ENCODE measurements at places on chromosomes 5 and 9. TPM values are rescaled to one million over a fixed set of nuclear protein-coding genes. Genes with fewer than 3 reads are reported as not detected.

Gene CDKN2B-AS1
- total RNA-seq, result 4.4 TPM

GRCh38 chr9:129174724-129175514, 3.1 kb downstream of the IER5L start:
- DNase-seq, result peak; percentile 42

DNA sequence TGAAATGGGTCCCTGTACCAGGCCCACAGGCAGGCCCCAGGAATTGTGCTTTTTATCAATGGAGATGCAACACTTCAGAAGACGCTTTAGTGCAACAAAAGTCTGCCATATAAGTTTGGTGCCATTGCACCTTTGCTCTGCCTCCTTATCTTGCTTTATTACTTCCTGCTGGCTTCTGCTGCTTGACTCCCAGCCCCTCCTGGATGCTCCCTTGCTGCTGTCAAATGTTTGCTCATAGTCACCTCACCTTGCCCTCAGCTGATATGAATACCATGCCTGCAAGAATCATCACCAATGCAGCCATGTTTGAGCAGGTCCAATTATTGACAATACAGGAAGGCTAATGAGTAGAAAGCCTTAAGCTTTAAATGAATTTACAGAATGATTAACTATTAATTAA, 25.4 kb downstream of the MEGF10 start:
- DNase-seq, result no peak

- no peak for DNase-seq
Measured at GRCh38 chr9:354453-354852, 139.8 kb downstream of the DOCK8 start.

GRCh38 chr9:11194246-11194645, 581.4 kb upstream of the PTPRD start:
- DNase-seq, result no peak

DNA sequence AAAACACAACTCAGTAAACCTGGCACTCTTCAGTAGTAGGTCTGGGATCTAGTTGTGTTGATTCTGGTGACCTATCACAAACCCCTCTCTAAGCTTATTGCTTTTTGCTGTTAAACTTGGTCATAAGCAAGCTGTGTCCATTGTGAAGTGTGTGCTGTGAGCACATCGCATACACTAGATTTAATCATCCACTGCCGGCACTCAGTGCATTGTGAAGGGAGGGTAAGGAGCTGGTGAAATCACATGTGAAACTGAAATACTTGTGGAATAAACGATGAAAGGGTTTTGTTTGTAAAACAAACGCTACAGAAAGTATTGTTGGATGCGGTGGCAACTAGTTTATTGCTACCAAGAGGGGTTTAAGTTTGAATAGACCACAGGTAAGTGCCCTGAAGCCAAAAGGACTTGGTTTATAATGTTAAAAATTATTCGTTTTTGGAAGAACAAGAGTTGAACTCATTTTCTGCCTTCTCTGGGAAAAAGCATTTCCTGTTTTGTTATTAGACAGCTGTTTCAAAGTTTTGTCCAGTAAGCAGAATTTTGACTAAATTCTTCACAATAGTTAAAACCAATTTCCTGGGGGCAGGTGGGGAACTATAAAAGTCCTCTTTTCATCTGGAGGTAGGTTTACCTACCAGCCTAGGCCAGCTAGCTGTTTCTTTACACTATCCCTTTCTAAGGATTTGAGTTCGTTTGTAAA, 24.6 kb downstream of the TJP2 start:
- no peak for DNase-seq

Gene EFNA5
- total RNA-seq, result not detected

Gene LRRC19
- not detected for total RNA-seq

Gene C9orf153
- total RNA-seq, result 0.35 TPM

Gene GPRIN1
- total RNA-seq, result 2.5 TPM

Gene IL9
- total RNA-seq, result not detected

- peak; percentile 3 for DNase-seq
Measured at GRCh38 chr5:1729641-1730486, 69.8 kb downstream of the MRPL36 start.

DNA sequence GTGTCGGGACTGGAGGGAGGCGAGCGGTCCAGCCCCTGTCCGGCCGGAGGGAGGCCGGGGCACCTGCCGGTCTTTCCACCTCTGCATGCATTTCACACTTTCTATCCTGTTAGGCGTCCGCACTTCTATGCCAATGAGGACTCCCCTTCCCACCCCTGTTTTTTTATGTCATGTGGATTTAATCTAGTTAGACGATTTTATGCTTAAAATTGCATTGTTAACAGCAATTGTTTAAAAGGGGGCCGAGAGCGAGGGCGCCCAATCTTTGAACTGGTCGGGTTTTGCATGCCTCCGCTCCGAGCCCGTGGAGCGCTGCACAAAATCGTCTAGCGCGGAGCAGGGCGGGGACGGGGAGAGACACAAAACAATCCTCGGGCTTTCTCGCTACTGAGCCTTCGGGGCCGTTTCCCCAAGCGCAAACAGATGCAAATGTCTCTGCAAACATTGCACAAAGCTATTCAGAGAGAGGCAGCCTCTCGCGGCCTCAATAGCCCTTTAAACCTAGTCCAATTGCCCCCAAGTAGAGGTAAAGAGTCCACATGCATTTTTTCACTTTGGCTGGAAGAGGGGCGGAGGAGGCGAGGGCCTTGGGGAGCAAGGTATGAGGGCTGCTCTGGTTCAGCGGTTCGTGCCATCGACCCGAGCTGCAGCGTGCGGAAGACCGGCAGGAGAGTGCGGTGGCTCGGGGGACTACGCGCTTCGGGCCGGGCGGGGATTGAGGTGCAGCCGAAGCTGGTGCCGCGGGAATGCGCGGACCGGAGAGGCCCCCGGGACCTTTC, 37.5 kb upstream of the TIFAB start:
- DNase-seq, result no peak

- no peak for DNase-seq
Measured at GRCh38 chr9:517993-518392, 303.3 kb downstream of the DOCK8 start.

DNA sequence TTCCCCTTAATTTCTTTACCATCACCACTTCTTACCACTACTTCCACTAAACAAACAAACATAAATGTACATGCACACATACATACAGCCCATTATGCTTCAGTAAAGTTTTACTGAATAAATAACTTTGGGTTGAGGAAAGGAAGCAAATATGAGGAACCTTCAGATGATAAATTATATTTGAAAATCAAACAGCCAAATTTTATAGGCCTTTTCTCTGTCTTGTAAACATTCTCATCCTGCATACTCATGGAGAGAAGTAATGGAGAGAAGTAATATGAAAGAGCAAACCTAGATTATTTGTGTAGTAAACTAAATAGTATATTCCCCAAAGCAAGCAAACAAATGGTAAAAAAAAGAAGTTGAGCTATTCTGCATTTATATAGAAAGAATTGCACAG, 658.3 kb upstream of the RORB start:
- DNase-seq, result no peak

DNA sequence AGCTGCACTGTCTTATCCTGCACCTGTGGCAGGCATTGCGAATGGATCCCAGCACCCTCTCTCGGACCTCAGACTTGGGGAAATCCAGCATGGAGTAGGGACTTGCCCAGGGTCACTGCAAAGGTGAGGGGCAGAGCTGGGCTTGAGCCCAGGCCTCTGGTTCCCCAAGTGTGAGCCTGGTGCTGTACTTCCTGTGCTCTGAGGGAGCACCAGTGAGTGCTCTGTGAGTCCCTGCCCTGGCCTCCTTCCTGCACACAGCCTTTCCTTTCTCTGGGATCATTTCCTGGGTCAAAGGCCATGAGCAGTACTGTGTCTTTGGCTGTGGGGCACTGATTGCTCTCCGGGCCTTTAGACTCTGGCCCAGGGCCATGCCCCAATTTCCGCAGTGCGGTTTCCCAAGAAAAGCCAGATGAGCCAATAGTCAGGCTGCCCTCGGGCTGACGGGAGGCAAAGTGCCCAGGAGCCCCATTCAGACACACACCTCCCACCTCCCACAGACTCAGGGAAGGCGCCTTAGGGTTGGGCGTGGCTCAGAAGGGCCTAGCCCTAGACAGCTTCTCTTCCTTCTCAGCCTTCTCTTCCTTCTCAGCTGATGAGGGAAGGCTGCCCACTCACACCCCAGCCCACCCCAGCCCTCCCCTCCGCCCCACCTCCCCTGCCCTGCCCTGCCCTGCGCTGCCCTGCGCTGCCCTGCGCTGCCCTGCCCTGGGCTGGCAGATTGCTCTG, 23.3 kb upstream of the TRIM14 start:
- DNase-seq, result no peak

Gene YTHDC2
- total RNA-seq, result 30.5 TPM

- DNase-seq, result no peak
Measured at GRCh38 chr9:135908093-135908753, 877 bp upstream of the CAMSAP1 start.

- peak; percentile 11 for DNase-seq
Measured at GRCh38 chr5:16776611-16777251, 159.4 kb downstream of the MYO10 start.

DNA sequence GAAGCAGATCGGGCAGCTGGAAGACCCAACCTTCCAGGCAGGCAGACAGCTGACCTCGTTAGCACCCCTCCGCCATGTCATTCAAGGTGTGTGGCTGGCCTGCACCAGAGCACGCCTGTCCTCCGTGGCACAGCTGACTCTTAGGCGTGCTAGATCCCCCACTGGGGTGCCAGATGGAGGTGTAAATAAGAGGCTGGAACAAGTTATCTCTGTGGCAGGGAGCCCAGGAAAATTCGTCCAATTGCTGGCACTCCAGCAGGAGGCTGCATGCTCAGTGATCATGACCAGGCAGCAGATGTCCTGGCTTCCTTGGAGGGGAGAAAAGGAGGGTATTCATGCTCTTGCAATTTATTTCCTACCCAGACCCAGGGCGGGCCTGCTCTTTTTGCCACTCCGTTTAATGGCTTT, 7.8 kb upstream of the ALDOB start:
- no peak for DNase-seq

DNA sequence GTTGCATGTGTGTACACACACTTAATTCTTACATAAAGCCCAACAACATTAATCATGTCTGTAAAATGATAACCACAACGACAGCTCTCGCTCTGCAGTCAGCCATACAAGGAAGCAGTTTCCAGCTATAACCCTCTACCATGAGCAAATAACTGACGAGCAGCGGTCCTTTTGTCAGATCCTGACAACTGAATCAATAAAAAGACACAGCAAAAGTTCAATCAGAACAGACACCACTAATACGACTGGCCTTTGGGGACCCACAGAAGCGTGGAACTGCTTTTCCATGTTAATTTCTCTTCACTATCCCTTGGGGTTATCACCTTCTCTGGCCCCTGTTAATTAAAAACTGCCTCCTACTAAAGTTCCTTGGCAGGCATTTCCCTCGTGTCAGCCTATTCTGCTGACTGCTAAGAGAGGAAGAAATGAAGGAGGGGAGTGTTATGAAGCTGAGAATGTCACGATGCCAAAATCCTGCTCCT, 722.8 kb upstream of the GRAMD2B start:
- DNase-seq, result no peak

- no peak for DNase-seq
Measured at GRCh38 chr5:176371621-176372539, 6.6 kb downstream of the ARL10 start.

Gene FAM81B
- total RNA-seq, result not detected

- no peak for DNase-seq
Measured at GRCh38 chr5:90226433-90227099, 183.0 kb downstream of the CETN3 start.

- DNase-seq, result no peak
Measured at GRCh38 chr9:131103535-131103934, 7.2 kb downstream of the AIF1L start.

Gene CCIN
- total RNA-seq, result 0.17 TPM

- no peak for DNase-seq
Measured at GRCh38 chr9:94912700-94913249, 186.3 kb downstream of the AOPEP start.

DNA sequence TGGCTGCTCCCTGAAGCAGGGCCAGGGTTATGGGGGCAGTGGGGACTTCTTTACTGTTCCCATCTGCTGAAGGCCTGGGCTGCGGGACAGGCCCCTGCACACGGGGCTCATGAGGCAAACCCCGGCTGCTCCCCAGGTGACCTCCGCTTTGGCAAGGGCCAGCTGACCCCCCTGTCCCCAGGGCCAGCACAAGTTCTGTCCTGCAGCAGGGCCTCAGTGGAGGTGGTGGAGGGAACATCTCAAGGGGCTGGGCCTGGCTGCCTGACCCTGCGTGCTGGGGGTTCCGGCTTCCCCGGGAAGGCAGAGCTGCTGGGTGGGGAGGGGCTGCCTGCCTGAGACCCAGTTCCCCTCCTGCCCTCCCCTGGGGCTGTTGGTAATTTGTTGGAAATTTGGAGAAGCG, 67.4 kb upstream of the RNU6ATAC start:
- DNase-seq, result no peak

Gene MYOT
- total RNA-seq, result not detected

Gene ZDHHC11
- 10.0 TPM for total RNA-seq

GRCh38 chr9:93276973-93277372, 93.0 kb downstream of the WNK2 start:
- no peak for DNase-seq

GRCh38 chr5:133275631-133276030, 223.8 kb downstream of the HSPA4 start:
- no peak for DNase-seq

GRCh38 chr5:172178301-172178987, 9.6 kb downstream of the STK10 start:
- DNase-seq, result peak; percentile 70

Gene ZCCHC7
- total RNA-seq, result 22.2 TPM

- DNase-seq, result no peak
Measured at GRCh38 chr9:20746967-20747366, 62.9 kb downstream of the FOCAD start.

GRCh38 chr9:117938086-117938485, 233.9 kb downstream of the TLR4 start:
- no peak for DNase-seq

GRCh38 chr5:60891667-60892066, 47.6 kb upstream of the ELOVL7 start:
- DNase-seq, result no peak

Gene FAM169A
- 3.6 TPM for total RNA-seq

DNA sequence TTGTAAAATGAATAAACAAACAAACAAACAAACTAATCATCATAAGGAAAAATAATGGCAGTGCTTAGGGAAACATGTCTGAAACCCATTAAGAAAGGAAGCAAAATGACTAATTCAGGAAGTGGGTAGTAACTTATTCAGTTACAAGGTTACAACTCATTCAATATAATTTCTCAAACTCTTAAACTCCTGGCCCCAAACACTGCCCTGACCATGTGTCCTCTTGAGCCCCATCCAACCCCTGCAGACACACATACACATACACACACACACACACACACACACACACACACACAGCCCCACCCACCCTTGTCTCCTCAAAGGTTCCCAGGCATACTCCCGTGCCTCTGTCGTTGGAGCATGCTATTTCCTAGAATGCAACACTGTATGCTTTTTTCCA, 193.9 kb downstream of the SEC61B start:
- no peak for DNase-seq
